AG04449 (cell line): ENCODE measurements at places on chromosomes 12 and 14.

DNA sequence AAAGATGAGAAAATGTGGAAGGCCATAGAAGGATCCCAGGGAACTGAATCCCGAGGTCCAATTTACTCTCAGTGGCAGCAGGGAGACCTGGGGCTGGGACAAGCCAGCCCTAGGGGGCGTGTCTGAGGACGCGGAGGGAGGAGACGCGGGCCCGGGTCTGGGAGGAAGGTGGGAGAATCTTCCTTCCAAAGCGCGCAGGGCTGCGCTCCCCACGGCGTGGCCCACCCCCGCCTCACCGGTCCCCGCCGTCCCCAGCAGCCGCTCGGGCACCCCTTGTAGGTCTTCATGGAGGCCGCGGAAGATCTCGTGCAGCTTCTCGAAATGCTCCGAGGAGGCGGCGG, 323 bp downstream of the VTI1B start:
- no peak for DNase-seq

DNA sequence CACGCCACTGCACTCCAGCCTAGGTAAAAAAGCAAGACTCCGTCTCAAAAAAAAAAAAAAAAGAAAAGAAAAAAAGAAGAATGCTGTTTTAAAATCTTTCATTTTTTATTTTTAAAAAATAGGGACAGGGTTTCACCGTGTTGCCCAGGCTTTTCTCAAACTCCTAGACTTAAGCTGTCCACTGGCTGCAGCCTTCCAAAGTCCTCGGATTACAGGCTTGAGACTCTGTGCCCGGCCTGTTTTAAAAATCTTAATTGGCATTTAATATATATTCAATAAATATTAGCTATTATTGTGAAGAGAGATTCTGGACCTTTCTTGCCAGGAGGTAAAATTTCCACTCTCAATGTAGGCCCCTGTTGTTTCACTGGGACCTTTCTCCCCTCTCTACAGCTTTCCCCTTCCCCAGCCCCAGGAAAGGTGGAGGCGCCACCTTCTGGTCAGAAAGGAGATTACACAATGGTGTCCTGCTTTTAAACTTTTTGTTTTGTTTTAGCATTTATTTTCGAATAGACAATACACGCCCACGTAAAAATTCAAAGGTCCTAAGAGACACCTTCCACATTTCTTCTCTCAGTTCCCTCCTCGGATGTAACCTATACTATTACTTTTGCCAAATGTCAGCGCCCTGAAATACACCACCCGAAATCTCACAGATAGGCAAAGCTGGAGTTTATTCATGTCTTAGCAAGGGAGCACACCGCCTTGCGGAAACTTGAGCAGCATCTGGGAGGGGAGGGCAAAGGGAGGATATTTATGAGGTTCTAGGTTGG, 23.8 kb upstream of the PHC1 start:
- DNase-seq, result no peak

- no peak for DNase-seq
These were observed 15.4 kb upstream of the TRHDE start for GRCh38 chr12:72256725-72257124.

GRCh38 chr14:61751475-61751989, 10.7 kb upstream of the SNAPC1 start:
- no peak for DNase-seq

DNA sequence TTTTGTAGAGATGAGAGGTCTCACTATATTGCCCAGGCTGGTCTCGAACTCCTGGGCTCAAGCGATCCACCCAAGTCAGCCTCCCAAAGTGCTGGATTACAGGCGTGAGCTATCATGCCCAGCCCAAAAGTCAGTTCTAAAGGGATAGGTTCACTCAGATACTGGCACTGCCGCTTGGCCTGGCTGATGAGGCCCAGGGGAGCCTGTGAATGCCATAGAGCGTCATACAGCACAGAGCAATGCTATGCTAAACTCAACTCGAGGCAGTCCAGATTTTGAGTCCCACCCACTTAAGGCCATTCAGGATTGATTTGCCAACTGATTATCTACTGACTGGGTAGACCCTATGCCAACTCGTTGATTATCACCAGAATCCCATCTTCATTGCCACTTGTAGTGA, 179.4 kb downstream of the ESR2 start:
- no peak for DNase-seq

DNA sequence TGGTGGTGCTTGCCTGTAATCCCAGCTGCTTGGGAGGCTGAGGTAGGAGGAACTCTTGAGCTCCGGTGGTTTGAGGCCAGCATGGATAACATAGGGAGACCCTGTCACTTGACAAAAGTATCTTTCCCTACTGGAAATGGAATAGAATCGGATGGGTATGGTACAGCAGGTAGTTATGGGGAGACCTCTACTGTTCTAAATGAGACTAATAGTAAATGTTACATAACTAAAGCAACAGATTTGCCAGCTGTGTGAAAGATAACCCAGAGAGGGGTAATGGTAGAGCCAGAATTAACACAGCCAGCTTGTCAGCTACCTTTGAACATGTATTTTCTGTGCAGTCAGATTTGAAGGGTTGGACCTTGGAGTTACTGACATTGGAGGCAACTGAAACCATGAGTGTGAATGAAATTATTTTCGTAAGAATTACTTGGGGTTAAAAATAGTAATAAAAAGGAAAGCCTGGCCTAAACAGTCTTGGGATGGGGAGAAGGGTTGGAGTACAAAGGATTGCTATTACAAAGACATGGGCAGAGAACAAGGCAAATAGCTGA, 21.7 kb upstream of the NUP107 start:
- no peak for DNase-seq

- DNase-seq, result no peak
These were observed 114.4 kb upstream of the PARP11 start for GRCh38 chr12:3987571-3987970.

GRCh38 chr14:32571995-32572866, 243.1 kb downstream of the AKAP6 start:
- no peak for DNase-seq

GRCh38 chr14:86788224-86788623, 1204.8 kb downstream of the GALC start:
- DNase-seq, result no peak

GRCh38 chr14:34081576-34082136, 130.8 kb upstream of the EGLN3 start:
- no peak for DNase-seq
